ENCODE measurements at places on chromosomes 7 and 10. TPM values are rescaled to one million over a fixed set of nuclear protein-coding genes. Genes with fewer than 3 reads are reported as not detected.

Gene NODAL
- total RNA-seq, result not detected

Gene LEP
- total RNA-seq, result 0.12 TPM

Gene OR2A12
- not detected for total RNA-seq

Gene GSAP
- total RNA-seq, result 20.8 TPM

Gene ALOX5
- total RNA-seq, result not detected

Gene MGMT
- 10.0 TPM for total RNA-seq

Gene VAX1
- not detected for total RNA-seq

Gene SAP25
- not detected for total RNA-seq
